NCI-H1092 (cell line): ENCODE measurements at places on chromosomes 12 and 14.

- DNase-seq: no peak
These were observed 27.0 kb upstream of the FOXN3 start for GRCh38 chr14:89444044-89444443.

GRCh38 chr12:1567852-1568251 lies 26.5 kb downstream of the FBXL14 start:
- DNase-seq: no peak

- DNase-seq: no peak
These were observed 4.0 kb downstream of the EGLN3 start for GRCh38 chr14:33946679-33947476.

GRCh38 chr12:98422812-98423211 lies 92.6 kb upstream of the TMPO start:
- no peak for DNase-seq

DNA sequence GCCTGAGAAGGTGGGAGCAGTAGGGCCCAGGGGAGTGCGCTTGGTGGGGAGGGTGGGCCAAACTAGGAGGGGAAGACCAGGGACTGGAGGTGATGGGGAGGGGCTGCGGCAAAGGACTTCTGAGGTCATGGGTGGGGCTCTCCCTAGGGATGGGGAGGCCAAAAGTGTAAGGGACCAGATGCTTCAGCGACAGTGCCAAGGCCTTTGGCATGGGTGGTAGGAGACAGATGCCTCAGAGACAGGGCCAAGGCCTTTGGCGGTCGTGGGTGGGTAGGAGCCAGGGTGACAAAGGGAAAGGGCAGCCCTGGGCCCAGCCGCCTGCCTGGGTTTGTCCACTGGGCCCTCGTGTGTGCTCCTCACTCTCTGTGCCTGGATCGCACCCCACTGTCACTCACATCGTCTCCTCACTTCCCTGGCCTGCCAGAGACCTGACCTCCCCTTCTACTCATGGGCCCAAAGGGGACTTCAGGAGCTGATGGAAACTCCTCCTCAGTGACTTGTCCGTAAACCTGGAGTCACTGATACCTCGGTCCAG lies 13.2 kb upstream of the RABGGTA start:
- DNase-seq: no peak
